Small intestine (tissue), 16 donors: ENCODE measurements at places on chromosomes 13 and 19. TPM values are rescaled to one million over a fixed set of nuclear protein-coding genes. Genes with fewer than 3 reads are reported as not detected.

DNA sequence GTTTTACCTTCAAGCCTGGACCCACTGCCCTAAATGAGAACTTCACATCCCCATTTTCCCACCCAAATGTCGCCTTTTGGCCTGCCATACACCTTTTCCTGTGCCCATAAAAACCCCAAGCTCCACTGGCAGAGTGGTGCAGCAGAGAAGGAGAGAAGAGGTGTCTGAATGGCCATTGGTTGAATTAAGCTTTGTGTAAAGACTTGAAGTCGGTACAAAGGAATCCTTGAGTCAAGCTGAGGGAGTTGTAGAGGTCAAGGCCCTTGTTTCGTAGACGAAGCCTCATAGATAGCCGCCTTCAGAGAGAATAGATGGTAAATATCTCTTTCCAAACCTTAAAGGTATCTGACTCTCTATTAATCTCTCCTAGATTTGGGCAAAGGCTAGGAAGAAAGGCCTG is 1479.2 kb upstream of the PRR20A start:
- no peaks in the 10 kb centered on the region for H3K4me1 ChIP-seq
- no peaks in the 10 kb centered on the region for H3K36me3 ChIP-seq
- no peaks in the 10 kb centered on the region for H3K27me3 ChIP-seq
- no peak for DNase-seq
- no peak overlapping the region for H3K4me3 ChIP-seq

- H3K4me1 ChIP-seq = no peaks in the 10 kb centered on the region
- no peaks in the 10 kb centered on the region for H3K27me3 ChIP-seq
- H3K36me3 ChIP-seq = peaks cover 6% of the 10 kb centered on the region
- no peak overlapping the region for H3K4me3 ChIP-seq
- no peak for DNase-seq
Observed at GRCh38 chr13:50014386-50014785, 858 bp upstream of the KCNRG start.

DNA sequence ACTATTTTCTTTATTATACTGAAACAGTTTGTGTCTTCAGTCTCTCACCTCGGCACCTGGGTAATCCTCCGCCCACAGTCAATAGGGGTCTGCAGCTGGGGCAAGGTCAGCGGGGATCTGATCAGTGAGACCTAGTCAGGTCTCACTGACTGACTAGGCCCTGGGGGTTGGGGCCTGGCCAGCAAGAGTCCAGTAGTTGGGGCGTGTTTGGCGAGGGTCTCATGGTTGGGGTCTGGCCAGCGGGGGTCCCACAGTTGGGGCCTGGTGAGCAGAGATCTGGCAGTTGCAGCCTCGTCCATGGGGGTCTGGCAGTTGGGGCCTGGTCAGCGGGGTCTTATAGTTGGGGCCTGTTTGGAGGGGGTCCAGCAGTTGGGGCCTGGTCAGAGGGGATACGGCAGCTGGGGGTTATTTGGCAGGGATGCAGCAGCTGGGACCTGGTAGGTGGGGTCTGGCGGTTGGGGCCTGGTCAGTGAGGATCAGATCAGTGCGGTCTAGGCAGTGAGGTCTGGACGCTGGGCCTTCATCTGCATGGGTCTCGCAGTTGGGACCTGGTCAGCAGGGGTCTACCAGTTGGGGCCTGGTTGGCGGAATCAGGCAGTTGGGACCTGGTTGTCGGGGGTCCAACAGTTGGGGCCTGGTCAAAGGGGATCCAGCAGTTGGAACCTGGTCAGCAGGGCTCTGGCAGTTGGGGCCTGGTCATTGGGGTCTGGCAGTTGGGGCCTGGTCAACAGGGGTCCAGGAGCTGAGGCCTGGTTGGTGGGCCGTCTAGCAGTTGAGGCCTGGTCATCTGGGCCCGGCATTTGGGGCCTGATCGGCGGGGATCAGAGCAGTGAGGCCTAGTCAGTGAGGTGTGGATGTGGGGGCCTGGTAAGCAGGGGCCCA is 61.1 kb upstream of the TPM4 start:
- no peak overlapping the region for H3K4me3 ChIP-seq
- H3K36me3 ChIP-seq = no peaks in the 10 kb centered on the region
- H3K27me3 ChIP-seq = no peaks in the 10 kb centered on the region
- H3K27ac ChIP-seq = no peak overlapping the region
- no peaks in the 10 kb centered on the region for H3K4me1 ChIP-seq

GRCh38 chr19:14661372-14661924 is 13.2 kb downstream of the ADGRE3 start:
- no peaks in the 10 kb centered on the region for H3K27me3 ChIP-seq
- DNase-seq = no peak
- no peaks in the 10 kb centered on the region for H3K4me1 ChIP-seq
- no peak overlapping the region for H3K27ac ChIP-seq
- no peaks in the 10 kb centered on the region for H3K36me3 ChIP-seq

DNA sequence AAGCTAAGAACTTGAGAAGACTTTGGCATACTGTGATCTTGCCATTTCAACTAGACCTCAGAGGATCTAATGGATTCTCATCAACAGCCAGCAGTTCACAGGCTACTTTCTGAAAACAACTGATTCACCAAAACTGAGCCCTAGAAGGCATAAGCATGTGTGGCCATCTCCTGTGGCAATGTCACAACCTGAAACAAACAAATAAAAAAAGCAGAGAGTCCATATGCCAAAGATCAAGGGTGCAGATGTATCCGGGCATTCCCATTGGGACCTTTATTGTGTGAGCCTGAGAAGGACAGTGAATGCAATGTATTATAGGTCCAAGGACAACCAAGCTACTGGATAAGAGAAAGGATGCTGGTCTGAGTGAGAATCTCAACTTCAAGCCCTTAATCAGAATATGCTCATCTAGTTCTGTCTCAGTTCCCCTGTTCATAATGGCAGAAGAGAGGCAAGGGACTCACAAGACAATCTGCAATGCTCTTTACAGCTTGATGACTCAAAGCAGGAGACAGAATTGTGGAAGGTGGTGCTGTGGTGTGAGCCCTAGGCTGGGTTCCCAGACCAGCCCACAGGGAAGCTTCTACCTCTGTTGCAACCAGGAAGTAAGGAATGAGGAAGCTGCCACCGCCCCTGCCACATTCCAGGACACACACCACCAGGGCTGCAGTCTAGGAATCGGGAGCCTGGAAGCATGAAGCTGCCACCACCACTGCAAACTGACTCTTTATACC is 133.7 kb downstream of the RAP2A start:
- no peaks in the 10 kb centered on the region for H3K4me1 ChIP-seq
- no peaks in the 10 kb centered on the region for H3K27me3 ChIP-seq
- peak overlapping the region; percentile 56 for H3K27ac ChIP-seq
- peak; percentile 76 for DNase-seq
- H3K4me3 ChIP-seq = no peak overlapping the region

GRCh38 chr19:10468133-10468532 is 35.0 kb downstream of the KEAP1 start:
- no peaks in the 10 kb centered on the region for H3K4me1 ChIP-seq
- H3K27me3 ChIP-seq = no peaks in the 10 kb centered on the region
- DNase-seq = no peak
- H3K36me3 ChIP-seq = no peaks in the 10 kb centered on the region
- no peak overlapping the region for H3K27ac ChIP-seq
- H3K4me3 ChIP-seq = no peak overlapping the region

Gene TTYH1
- polyA plus RNA-seq = not detected

Gene PGLYRP2
- not detected for polyA plus RNA-seq

Gene ZNF28
- polyA plus RNA-seq = 5.8 TPM
